ENCODE measurements at places on chromosomes 1 and 21.

GRCh38 chr1:24186993-24187790 lies at the start of gene IFNLR1:
IFNLR1 (minus strand) TSS chr1:24187289; CDS start chr1:24187248, 41 bp downstream.
- peak; percentile 35 for DNase-seq

GRCh38 chr1:14521622-14522021 lies 76.9 kb upstream of the KAZN start:
- no peak for DNase-seq

GRCh38 chr1:239240736-239241135 lies 145.6 kb upstream of the CHRM3 start:
- DNase-seq: no peak

GRCh38 chr1:4756851-4757580 lies 102.6 kb downstream of the AJAP1 start:
- no peak for DNase-seq

- peak; percentile 81 for DNase-seq
Measured at GRCh38 chr1:150974580-150975478, at the start of gene CERS2. CERS2 (minus strand) TSS chr1:150974835; CDS start chr1:150969090, 5,745 bp downstream.

GRCh38 chr1:210726621-210727020 lies 397.9 kb downstream of the HHAT start:
- no peak for DNase-seq

- DNase-seq: no peak
Measured at GRCh38 chr1:246795906-246796694, 71.9 kb downstream of the SCCPDH start.

- no peak for DNase-seq
Measured at GRCh38 chr1:165668184-165668583, 30.2 kb downstream of the ALDH9A1 start.

- peak; percentile 75 for DNase-seq
Measured at GRCh38 chr1:229843627-229844238, 217.7 kb downstream of the URB2 start.

- DNase-seq: no peak
Measured at GRCh38 chr1:207804721-207805468, 53.0 kb downstream of the CD46 start.
